ENCODE measurements at places on chromosomes 4 and X.

GRCh38 chrX:130109429-130110378 lies 593 bp downstream of the ELF4 start:
- DNase-seq: no peak

GRCh38 chr4:40651280-40651679 lies 21.6 kb upstream of the RBM47 start:
- no peak for DNase-seq

- DNase-seq: no peak
Measured at GRCh38 chrX:13936521-13937225, 93.0 kb downstream of the GEMIN8 start.

GRCh38 chr4:105241451-105241850 lies 94.8 kb downstream of the TET2 start:
- no peak for DNase-seq

GRCh38 chr4:71338846-71339593 lies at the start of gene SLC4A4:
Gene SLC4A4, plus strand, starts transcription at chr4:71339020.
- DNase-seq: no peak

DNA sequence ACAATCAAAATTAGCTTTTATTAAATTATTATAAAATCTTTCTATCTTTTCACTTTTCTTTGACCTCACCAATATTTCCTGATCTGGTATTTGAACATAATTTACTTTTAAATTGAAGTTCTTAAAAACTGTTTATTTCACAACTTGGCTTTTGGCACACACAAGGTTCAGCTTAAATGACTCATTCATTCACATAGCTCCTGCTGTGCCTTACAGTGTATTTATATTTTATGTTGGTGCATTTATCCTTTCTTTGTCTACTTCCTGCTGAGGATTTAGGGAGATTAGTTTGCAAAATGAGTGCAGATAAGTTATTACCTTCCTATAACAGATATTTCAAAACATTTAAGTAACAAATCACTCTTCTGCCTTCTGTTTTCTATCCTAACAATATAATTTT lies 430.6 kb downstream of the DTHD1 start:
- no peak for DNase-seq
